ENCODE measurements at places on chromosomes 3 and 15.

DNA sequence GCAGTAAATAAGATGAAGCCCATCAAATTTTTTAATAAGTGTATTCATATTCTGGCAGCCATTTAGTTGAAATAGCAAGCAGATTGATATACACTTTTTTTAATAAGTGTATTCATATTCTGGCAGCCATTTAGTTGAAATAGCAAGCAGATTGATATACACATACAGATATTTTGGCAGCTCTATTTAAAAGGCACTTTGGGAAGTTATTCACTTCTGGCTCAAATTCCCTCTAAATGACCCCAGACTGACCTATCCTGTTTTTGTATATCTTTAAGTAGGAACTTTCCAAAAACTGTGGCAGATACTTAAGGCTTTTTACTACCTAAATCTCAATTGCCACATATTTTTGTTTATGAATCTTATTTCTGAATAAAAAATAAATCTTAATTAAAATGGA, 122.3 kb downstream of the PLD1 start:
- no peak for DNase-seq

DNA sequence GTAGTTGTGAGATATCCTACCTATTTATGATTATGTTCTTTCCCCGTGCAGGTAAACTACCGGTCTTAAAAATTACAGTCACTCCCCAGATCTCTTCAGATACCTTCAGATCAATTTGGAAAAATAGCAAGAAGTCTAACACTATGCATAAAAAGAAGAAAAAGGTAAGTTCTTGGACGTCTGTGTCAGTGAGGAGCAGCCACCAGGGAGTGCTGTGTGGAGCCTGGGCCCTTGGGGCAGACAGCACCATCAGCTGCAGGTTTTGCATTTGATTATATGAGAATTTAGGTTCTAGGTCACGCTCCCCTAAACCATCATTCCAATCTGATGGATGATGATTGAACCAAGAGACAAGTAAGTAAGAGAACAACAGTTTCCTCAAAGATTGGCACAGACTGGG, 8.9 kb upstream of the RNF7 start:
- no peak for DNase-seq

DNA sequence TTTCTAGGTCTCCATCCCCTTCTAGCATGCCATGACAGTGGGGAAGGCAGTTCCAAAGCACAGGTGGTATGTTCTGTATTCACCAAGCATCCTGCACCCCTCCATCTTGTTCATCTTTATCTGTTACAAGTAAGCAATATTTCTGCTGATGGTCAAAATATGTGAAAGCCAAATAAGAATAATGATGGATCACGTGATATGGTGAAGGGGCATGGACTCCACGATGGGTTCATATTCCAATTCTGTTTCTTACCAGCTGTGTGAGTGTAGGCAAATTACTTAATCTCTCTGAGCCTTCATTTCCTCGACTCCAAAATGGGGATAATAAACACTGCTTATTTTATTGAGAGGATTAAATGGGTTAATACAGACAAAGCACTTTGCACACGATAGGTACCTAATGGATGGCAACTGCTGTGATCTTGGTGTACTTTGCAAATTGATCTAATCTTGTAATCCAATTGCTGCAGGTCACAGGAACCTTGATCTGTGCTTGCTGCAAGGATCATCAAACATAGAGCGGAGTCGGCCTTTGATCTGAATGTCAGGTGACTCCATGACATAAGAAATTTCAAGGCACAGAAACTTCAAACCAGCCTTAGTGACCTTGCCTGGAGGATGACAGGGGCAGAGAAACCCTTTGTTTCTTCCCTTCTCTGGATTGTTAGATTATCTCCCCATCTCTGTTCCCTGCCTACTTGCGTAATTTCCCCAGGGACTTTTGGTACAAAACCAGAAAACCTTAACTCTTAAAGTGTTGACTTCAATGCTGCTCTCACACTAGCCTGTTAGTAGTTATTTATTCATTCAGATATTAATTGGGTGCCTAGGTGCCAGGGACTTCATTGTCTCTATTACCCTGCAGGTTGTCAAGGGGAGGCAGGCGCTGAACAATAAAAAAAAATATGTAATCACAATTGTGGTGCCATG, 25.8 kb downstream of the SIAH2 start:
- DNase-seq: peak; percentile 47

- no peak for DNase-seq
Observed at GRCh38 chr15:71219645-71220044, 104.4 kb downstream of the THSD4 start.

- no peak for DNase-seq
Observed at GRCh38 chr3:102290241-102290640, 144.6 kb upstream of the ZPLD1 start.

DNA sequence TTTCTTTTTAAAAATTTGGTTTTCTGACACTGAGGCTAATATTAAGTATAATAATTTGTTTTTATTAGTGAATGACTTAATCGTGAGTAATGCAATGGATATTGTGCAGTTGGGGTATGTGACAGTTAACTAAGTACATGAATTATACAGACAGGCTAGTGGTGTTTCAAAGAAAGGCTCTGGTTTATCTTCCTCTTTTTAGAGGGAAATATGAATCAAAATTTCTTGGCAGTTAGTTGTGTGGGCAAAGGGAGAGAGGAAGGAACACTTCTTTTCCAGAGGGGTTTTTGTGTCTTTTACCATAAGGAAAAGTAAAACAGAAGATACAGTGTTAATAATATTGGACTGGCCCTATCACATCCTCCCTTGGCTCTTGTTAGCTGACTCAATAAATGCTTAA, 2.7 kb downstream of the ZNF654 start:
- no peak for DNase-seq

GRCh38 chr3:53215816-53216215, 40.0 kb downstream of the TKT start:
- no peak for DNase-seq

DNA sequence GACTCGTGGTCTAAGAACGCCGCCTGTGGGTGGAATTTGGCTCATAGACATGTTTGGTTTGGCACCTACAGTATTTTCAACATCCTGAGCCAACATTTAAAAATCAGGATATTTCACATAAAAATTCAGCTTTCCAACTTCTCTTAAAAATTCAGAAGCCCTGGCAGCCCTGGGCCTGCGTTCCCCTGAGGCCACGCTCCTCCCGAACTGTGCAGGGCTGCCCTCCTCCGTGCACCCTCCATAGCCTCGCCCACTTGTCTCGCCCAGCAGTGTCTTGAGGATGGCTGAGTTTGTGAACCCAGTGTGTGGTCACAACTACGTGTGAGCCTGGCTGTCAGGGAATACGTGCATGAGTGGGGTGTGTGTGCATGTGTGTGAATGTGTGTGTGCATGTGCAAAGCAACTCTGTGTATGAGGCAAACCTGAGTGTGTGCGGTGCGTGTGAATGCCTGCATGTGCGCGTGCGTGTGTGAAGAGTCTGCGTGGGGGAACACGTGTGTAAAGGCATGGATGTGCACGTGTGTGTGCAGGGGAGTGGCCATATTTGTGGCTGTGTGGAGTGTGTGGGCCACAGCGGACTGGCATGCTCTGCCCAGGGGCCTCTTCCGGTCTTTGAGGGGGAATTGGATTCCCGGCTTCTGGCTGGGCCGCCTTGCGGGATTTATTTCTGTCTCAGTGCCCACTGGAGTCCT, 30.9 kb downstream of the PTH1R start:
- DNase-seq: no peak

DNA sequence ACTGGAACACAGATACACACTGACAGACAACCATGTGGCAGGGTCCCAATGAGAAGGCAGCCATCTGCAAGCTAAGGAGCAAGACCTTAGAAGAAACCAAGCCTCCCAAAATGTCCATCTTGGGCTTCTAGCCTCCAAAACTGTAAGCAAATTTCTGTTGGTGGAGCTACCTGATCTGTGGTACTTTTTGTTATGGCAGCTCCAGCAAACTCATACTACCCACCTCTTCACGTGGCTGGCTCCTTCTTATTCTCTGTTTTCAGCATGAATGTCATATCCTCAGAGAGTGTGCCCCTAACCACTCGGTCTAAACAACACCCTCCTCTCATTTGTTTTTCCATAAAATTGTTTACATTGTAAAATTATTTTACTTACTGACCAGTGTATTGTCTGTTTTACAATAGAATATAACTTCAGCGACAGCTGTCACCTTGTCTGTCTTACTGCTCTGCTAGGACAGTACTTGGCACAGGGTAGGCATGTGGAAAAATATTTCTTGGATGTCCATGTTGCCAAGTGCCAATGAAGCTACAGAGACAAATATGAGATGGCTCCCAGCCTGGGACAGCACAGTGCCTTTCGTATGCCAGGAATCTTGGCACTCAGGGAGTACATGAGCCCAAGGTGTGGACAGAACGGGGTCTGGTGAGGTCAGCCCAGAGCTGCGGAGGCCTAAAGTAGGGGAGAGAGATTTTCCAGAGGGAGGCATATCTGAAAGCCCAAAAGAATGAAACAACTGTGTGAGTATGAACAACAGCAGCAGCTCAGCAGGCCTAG, 17.4 kb upstream of the SLC25A36 start:
- DNase-seq: no peak

DNA sequence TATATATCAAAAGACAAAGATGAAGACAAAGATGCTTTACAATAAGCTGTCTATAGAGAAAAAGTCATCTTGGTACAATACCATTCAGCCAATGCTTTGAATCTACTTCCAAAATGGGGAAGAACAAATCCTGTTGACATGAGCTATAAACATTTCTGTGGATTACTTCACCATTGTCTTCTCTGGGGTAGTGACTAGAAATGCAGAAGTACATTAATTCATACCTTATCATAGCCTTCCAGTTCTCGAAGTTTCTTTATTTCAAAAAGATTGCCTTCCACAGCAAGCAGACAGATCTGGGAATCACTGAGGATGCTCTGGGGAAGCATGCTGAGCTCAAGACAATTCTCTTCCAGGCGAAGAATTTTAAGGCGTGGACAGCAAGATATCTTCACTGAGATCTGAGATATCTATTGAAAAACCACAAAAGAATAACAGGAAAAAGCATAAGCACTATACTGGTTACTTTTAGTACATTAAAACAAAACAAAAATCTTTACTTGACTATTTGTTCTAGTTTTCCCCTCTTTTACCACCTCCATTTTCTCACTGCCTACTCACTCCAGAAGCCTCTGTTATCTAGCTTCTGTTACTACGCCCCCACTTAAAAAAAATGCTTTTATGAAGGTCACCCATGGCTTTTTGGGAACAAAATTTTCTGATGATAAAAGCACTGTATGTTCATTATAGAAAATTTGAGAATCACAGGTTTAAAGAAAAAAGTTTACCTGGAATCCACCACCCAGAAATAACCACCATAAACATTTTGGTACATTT, 3.6 kb downstream of the LRRC57 start:
- no peak for DNase-seq

DNA sequence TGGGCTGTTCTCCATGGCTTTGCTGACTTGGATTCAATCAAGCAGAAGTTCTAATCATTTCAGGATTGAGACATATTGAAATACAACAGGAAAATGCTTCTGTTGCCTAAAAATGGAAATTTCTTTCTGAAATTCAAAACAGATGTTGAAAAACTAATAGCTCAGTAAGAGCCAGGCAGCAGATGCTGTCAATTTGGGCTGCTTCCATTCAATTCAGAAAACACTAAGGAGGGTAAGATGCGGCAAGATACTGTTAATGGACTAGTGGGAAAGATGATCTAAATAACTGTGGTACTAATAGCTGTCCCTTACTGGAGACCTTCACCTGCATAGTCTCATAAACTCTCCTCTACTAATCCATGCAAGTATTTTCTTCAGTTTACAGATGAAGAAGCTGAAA, 53.5 kb downstream of the DGKG start:
- DNase-seq: no peak

- no peak for DNase-seq
Observed at GRCh38 chr3:169563775-169564059, 99.8 kb downstream of the MECOM start.

GRCh38 chr3:23484386-23484785, 281.3 kb downstream of the UBE2E2 start:
- no peak for DNase-seq

- DNase-seq: no peak
Observed at GRCh38 chr3:2484162-2485026, 385.7 kb downstream of the CNTN4 start.

DNA sequence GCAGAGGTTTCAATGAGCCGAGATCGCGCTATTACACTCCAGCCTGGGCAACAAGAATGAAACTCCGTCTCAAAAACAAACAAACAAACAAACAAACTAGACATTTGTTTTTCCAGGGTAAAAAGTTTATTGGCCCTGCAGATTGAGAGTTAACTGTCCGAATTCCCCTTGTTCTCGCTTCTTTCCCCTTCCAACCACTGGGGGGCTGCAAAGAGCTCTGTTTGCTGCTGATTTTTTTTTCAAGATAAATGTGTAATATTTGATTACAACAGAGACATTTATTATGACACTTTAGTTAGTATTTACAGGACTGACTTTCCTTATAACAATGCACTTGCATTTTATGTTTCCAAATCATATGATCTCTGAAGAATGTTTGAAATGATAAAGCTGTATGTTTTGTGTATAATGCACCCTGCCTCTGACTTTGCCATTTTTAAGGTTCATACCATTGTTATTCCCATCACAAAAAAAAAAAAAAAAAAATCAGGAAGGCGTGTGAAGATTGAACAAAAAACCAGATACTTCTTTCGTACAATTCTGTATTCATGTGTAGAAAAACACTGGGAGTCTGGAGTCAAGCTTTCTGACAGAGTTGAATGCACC, 2.8 kb downstream of the CLSTN2 start:
- DNase-seq: peak; percentile 63

GRCh38 chr15:95291898-95292472, 1038.5 kb upstream of the NR2F2 start:
- DNase-seq: no peak

- no peak for DNase-seq
Observed at GRCh38 chr15:32105258-32106241, 75.2 kb downstream of the CHRNA7 start.

DNA sequence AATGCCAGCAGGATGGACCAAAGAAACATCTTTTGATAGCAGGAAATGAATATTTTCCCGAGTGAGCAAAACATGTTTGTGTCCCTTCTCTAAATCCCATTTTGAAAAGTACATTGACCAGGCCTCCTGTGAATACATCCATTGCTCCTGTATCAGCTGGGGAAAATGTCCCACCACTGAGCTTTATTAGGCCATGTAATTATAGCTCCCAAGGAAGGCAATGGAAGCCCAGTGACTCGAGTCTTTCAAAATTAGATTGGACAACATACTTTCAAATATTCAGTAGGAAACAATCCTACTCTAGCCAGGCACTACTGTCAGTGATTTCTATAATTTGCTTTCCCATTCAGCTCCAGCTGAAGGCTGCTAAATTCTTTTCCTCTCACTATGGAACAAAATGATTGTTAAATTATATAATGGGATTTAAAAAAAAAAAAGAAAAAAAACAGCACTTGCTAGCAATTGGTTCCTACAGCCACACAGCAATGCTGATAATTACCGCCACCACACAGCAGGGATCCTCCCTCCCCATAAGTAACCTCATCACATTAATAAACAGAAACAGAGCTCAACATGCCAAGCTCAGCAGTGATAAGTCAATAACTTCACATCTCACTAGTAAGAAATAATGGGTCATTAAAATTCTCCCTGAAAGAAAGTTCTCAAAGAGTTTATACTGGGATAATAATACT, 172.4 kb upstream of the SLC2A2 start:
- no peak for DNase-seq

GRCh38 chr3:182735672-182736071, 57.6 kb upstream of the ATP11B start:
- no peak for DNase-seq

- DNase-seq: no peak
Observed at GRCh38 chr3:195900436-195901355, 7.7 kb downstream of the TNK2 start.
